Glomerular endothelial cell (primary cell): ENCODE measurements at places on chromosomes 11 and 22. TPM values are rescaled to one million over a fixed set of nuclear protein-coding genes. Genes with fewer than 3 reads are reported as not detected.

NRGN gene
- 10.6 and 14.4 TPM in 2 replicates for total RNA-seq

MS4A7 gene
- not detected in 2 replicates for total RNA-seq

SDF2L1 gene
- total RNA-seq = 54.7 and 56.6 TPM in 2 replicates

TPBGL gene
- 1.3 and 1.6 TPM in 2 replicates for total RNA-seq

OR52I1 gene
- not detected in 2 replicates for total RNA-seq

SLC17A6 gene
- total RNA-seq = not detected in 2 replicates

MLC1 gene
- total RNA-seq = not detected in 2 replicates

KRTAP5-9 gene
- total RNA-seq = not detected in 2 replicates

PICK1 gene
- 8.9 and 12.8 TPM in 2 replicates for total RNA-seq

MYOD1 gene
- total RNA-seq = not detected in 2 replicates

DRD4 gene
- not detected in 2 replicates for total RNA-seq

DRICH1 gene
- total RNA-seq = not detected in 2 replicates

OR2AG2 gene
- 0.15 and 0.18 TPM in 2 replicates for total RNA-seq

DLAT gene
- 26.3 and 28.8 TPM in 2 replicates for total RNA-seq

UCP2 gene
- total RNA-seq = 15.3 and 23.7 TPM in 2 replicates

OR8D1 gene
- not detected in 2 replicates for total RNA-seq

GLYATL1 gene
- total RNA-seq = not detected in 2 replicates

PEX26 gene
- total RNA-seq = 30.6 and 32.8 TPM in 2 replicates

P2RY2 gene
- total RNA-seq = 1.4 and 2.3 TPM in 2 replicates

GALR3 gene
- not detected in 2 replicates for total RNA-seq

POU2AF2 gene
- total RNA-seq = not detected in 2 replicates

KCNE3 gene
- 1.0 and 1.4 TPM in 2 replicates for total RNA-seq

CNTN5 gene
- total RNA-seq = not detected in 2 replicates

IGF2 gene
- total RNA-seq = 8.8 and 50.6 TPM in 2 replicates

DKK3 gene
- total RNA-seq = 1,099 and 1,400 TPM in 2 replicates

THOC5 gene
- 41.0 and 50.9 TPM in 2 replicates for total RNA-seq

SCARF2 gene
- 5.8 and 17.4 TPM in 2 replicates for total RNA-seq

CHRM4 gene
- 0.12 TPM in 1 of 2 replicates, not detected in the other for total RNA-seq

SIAE gene
- 39.5 and 53.8 TPM in 2 replicates for total RNA-seq

TSSK2 gene
- not detected in 2 replicates for total RNA-seq

TRAPPC4 gene
- total RNA-seq = 76.3 and 91.1 TPM in 2 replicates

APOA4 gene
- not detected in 2 replicates for total RNA-seq

CTTN gene
- total RNA-seq = 389 and 537 TPM in 2 replicates

OOSP1 gene
- total RNA-seq = not detected in 2 replicates

RTCB gene
- 70.7 and 92.3 TPM in 2 replicates for total RNA-seq
